ENCODE measurements at places on chromosomes 2 and 18. TPM values are rescaled to one million over a fixed set of nuclear protein-coding genes. Genes with fewer than 3 reads are reported as not detected.

The TBR1 gene
- total RNA-seq = 0.07 TPM

The BMP10 gene
- not detected for total RNA-seq

The CHRND gene
- not detected for total RNA-seq

The TGFBRAP1 gene
- total RNA-seq = 24.5 TPM

GRCh38 chr2:105761931-105762515 lies 17.3 kb downstream of the NCK2 start:
- no peak for DNase-seq

- DNase-seq = no peak
Observed at GRCh38 chr2:177474301-177474700, 81.7 kb downstream of the AGPS start.

DNA sequence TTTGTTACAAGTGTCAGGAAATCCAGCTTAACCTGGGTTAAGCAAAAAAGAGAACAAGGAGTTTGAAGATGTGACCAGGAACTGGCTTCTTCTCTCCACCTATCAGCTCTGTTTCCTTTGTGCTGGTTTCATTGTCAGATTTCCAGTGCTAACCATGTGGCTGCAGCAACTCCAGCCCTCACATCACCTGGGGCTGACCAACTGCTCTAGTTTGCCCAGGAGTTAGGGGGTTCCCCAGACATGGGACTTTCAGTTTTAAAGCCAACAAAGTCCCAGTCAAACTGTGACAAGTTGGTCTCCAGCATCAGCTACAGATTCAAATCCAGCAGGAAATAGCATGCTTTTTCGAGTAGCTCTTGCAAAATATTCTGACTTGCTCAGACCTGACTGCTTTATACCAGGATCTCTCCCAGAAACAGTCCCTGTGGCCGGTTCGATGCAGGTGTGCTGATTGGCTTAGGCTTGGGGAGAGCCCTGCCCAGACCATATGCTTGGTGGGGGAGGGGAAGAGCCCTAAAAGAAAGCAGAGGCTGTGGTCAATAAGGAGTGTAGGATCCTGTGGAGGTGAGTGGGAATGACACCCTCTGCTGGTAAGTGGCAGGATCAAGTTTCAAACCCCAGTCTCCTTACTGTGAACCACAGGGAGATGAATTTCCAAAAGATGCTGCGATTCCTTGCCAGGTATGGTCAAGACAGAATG lies 49.5 kb downstream of the KCNE4 start:
- peak; percentile 63 for DNase-seq

DNA sequence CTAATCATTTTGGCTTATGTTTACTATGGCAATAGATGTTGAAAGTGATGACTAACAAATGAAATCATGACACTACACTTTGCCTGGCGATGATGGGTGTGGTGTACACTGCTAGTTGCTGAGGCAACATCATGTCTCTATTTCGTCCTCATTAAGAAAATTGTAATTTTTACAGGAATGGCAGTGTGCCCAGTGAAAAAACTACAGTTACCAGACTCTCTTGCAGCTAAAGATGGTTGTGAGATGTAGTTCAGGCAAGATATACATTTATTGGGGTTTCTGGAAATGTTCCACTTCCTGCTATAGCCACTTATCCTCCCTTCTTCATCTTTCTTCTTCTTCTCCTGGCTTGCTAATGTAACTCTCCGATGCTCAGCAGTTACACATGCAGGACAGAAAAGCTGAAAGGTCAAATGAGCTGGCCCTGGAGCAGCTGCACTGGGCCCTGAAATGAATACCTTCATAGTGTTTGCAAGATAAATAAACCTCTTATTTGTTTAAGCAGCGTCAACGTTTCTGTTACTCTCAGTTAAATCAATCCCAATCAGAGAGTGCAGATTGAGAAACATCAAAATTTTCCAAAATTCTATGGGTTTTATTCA lies 46.0 kb downstream of the SOCS6 start:
- DNase-seq = no peak

DNA sequence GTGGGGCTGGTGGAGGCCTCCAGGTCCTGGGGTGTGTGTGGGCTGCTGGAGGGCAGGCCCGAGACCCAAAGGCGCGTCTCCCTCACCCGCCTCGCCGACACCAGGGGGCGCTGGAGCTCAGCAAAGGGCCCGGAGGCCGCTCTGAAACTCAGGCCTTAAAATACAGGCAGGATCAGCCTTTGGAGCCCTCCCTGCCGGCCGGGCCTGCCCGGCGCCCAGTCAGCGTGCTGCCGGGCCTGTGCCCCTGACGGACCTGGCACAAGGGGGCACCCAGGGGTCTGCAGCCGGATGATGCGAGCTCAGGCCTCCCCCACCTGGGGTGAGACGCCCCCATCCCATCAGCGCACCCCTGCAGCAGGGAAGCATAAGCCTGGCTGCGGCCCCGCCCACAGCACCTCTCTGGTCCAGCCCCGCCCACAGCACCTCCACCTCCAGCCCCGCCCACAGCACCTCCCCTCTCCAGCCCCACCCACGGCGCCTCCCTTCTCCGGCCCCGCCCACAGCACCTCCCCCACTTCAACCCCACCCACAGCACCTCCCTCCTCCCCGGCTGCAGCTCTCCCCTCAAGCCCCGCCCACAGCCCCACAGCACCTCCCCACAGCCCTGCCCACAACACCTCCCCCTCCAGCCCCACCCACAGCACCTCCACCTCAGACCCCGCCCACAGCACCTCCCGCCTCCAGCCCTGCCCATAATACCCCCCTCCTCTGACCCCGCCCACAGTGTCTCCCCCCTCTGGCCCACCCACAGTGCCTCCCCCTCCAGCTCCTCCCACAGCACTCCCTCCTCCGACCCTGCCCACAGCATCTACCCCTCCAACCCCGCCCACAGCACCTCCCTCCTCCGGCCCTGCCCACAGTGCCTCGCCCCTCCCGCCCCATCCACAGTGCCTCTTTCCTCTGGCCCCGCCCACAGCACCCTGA lies 92.8 kb upstream of the OTOS start:
- DNase-seq = peak; percentile 93

DNA sequence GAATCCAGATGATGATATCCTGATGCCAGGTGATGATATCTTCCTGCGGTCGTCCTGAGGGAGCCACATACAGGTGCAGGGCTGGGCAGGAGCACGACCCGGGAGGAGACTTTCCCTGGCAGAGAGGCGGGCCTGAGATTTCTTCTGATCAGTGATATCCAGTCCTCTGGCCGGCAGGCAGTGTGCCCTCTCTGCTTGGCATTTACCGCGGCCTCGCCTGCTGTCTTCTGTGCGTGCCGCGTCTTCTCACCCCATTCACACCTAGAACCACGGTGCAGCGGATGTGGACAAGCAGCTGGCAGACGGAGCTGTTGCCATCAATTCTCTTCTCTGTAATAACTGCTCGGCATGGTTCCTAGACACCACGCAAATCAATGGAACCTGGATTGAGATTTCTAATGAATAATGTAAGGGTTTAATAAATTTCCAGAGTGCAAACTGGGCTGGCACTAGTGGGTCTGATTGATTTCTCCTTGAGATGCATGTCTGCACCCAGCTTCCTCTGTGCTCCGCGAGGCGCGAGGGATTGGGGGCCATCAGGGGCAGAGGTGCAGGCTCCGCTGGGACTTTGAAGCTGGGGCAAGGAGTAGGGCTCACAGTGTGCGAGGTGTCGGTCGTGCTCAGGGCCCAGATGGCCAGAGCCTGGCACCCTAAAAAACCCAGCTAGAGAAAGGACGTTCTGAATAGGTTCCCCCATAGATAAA lies 208.9 kb upstream of the HDAC4 start:
- DNase-seq = no peak

GRCh38 chr2:160336635-160337034 lies 136.6 kb upstream of the ITGB6 start:
- DNase-seq = no peak

GRCh38 chr2:129058981-129059380 lies 740.3 kb upstream of the HS6ST1 start:
- DNase-seq = no peak

- no peak for DNase-seq
Observed at GRCh38 chr2:166158546-166158945, 30.7 kb upstream of the SCN1A start.

- no peak for DNase-seq
Observed at GRCh38 chr18:36195427-36196122, 8.3 kb downstream of the MOCOS start.

DNA sequence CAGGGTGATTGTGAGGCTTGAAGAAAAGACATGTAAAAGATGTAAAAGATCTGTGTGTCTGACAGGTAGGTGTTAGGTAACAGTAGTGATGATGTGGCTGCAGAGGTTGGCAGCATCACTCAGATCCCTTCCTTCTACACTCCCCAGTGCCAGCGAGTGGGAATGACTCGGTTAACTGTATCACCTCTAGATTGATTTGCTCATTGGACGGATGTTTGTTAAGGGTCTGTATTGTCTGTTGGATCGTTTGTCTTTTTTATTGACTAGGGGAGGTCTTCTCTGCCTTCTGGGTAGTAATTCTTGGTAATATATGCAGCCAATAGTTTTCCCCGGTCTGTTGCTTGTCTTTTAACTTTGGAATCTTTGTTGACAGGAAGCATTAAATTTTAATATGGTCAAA lies 44.8 kb upstream of the CNGA3 start:
- no peak for DNase-seq

All from Calu3 (cell line).